ENCODE measurements at places on chromosomes 1 and 21.

GRCh38 chr1:68339505-68339904 is 107.2 kb upstream of the WLS start:
- no peak for DNase-seq

DNA sequence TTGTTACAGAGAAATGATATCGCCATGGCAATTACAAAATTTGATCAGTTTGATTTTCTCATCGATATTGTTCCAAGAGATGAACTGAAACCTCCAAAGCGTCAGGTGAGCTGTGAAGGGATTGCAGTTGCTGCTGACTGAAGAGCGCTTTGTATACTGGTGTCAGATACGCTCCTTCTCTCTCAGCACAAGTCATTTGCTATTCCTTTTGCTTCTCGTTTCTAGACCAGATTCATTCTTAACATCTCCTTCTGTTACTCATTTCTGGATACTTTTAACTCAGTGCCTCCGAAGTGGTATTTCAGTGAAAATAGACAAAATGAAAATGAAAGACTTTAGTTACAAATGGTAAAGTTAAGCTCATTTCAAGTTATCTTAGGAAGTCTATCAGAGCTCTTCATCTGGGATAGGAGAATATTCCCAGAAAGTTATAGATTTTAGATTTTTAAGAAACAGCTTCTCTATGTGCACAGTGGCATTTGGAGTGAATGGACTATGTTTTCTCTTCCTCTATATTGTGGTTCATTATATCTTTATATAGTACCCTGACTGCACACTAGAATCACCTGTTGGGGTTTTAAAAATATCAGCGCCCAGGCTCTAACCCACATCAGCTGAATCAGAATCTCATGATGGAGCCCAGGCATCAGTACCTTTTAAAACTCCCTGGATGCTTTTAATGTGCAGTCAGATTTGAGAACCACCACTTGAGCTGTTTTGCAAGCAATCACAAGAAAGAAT is 30.3 kb upstream of the KCNQ4 start:
- no peak for DNase-seq

DNA sequence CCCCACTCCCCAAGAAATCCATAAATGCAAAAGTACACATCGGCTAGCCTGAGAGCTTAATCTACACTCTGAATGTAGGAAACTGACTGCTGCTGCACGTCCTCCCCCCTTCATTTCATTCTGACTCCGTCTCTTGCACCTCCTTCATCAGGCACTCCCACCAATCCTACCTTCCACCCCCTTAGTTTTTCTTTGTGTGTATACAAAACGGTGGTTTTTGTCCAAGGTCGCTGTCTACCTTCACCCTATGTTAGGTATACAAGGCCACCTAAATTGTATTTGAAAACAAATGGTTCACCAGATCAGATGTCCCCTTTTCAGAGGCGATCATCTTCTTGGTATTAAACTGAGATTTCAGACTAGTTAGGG is 1.9 kb downstream of the WDR26 start:
- DNase-seq = no peak

DNA sequence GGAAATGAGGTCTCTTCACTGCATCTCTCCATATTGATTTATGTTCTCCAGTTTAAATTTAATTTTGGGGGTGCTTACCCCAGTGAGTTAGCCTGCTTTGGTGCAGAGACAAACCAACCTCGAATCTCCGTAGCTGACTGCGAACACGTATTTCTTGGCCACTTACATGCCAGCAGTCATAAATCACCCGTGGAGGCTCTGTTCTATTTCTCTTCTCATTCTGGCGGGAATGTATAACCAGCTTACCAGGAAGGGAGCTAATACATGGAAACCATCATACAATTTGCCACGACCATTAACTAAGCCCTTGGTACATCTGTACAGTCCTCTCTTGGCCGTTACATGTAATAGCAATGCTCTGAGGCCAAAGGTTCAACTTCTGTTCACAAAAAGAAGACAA is 148.0 kb downstream of the PLA2G4A start:
- DNase-seq = no peak

DNA sequence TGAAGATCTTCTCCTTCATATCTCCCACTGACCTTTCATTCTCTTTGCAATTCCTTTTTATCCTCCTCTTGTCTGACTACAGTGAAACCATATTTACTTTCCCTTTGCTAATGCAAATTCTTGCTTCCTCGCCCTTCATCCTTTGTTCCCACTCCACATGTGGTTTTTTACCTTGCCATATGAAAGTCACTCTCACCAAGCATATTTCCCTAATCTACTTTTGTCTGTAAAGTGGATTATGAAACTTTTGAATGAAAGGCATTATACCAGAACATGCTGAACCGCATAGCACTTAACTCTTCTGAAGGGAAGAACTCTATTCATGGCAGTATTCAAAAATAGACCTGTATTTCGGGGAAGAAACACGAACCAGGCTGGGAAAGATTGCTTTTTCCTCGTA is 8.0 kb upstream of the TMPRSS15 start:
- no peak for DNase-seq

Data from stimulated activated CD4-positive, alpha-beta T cell treated with anti-CD3 and anti-CD28 coated beads, Interleukin-1b, Interleukin-23, amount 100 ng/mL, for 1 hour (primary cell).